ENCODE measurements at places on chromosomes 16 and 17.

DNA sequence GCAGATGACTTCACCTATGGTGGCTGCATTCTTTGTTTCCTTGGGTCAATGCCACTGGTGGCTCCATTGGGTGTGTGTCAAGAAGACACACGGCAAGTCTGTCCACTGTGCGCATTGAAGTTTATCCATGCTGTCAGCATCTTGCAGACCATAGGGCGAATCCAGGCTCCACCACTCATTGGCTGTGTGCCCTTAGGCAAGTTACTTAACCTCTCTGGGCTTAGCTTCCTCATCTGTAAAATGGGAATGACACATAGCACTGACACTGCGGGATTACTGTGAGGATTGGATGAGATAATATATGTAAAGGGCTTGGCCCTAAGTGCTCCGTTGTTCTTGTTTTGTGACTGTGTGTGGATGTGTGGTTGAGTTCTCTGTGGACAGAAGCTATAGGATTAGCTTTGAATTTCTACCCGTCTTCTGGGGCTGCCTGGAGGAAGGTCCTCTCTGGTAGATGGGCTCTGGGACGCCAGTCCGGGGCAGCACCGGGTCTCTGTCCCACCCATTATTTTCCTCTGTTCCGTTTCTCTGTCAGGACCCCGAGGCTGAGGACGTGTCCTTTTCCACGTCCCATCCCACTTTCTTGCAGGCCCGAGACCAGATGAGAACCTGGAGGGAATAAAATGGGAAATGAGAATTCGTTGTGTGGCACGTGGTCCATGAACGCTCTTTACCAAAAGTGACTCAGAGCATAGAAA lies 178.4 kb downstream of the IRF8 start:
- DNase-seq, result no peak

DNA sequence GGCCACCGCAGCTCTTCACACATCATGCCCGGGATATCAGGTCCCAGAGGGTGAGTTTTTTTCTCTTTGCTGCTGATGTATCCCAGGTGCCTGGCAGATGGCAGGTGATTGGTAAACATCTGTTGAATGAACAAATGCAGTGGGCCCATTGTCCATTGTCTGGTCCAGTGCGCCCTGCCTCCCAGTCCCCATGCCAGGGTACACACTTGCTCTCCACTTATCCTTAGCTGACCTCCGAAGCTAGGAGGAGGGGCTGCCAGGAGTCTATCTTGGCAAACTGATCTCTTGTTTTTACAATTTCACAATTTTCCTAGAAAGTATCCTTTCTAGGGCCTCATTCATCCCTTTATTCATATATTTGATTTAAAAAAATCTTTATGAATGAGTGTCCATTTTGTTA lies 196.0 kb downstream of the RAB11FIP4 start:
- DNase-seq, result no peak

DNA sequence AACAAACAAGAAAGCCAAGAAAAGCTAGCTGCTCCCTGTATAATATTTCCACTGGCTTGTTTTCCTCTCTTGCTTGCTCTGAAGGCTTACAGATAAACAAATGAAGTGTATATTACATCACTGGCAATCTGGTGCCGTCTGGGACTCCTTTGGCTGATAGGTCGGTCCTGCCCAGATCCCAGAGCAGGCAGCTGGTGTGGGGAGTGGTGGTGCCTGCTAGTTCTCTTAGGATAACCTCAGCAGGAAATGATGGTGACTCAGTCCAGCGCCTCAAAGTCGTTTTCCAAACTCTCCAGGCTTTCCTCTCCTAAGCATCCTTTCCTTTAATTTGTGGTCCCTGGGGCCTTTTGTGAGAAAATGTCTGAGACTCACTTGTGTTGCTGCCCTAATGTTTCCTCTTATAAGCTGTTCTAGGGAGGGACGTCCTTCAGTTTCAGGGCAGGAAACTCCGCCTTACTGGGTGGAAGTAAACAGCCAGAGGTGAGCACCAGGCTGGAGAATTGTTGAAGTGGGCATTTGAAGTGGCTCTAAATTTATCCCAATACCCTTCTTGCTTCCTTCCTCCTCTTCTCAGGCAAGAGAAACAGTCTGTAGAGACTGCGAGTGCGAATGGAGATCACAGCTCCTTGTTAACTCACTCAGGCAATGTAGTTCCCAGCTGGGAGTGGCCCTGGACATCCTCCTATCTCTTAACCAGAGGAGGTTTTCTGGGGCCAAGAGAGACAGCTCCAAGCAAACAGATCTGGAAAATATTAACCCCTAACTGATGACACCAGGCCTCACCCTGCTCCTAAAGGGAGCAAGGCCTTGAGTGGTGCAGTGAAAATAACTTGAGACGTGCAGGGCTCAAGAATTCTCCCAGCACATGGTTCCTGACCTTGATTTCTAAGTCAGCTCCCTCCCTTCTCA lies 34.9 kb downstream of the CD300LF start:
- DNase-seq, result no peak

- DNase-seq, result no peak
These were observed 40.6 kb downstream of the GOSR1 start for GRCh38 chr17:30517786-30518185.

DNA sequence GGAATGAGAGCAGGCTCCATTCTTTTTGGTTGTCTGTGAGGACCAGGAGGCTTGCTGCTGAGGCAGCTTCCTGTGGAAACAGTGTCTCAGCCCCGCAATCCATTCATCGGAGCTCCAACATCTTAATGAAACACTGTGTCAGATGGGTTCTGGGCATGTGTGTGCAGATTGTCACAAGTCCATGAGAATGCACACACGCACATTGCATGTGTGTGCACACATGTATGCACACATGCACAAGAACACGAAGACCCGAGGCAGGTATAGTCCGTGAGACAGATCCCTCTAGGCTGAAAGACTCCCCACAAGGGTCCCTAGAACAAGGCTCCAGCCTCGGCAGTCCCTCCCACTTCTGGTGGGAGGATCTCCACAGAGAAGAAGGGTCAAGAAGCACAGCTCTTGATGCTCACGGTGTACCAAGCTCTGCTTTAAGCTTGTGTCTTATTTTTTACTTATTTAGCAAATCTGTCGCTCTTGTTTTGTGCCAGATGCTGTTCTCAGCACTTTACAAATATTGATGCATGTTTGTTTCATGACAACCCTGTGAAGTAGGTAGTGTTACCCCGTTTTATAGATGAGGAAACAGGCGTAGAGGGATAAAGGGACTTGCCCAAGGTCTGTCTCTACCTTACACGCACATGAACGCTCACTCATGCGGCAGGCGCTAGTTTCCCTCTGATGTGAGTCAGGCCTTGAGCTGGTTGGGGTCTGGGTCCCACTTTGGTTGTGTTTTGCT lies 213.1 kb downstream of the SEC14L1 start:
- no peak for DNase-seq

DNA sequence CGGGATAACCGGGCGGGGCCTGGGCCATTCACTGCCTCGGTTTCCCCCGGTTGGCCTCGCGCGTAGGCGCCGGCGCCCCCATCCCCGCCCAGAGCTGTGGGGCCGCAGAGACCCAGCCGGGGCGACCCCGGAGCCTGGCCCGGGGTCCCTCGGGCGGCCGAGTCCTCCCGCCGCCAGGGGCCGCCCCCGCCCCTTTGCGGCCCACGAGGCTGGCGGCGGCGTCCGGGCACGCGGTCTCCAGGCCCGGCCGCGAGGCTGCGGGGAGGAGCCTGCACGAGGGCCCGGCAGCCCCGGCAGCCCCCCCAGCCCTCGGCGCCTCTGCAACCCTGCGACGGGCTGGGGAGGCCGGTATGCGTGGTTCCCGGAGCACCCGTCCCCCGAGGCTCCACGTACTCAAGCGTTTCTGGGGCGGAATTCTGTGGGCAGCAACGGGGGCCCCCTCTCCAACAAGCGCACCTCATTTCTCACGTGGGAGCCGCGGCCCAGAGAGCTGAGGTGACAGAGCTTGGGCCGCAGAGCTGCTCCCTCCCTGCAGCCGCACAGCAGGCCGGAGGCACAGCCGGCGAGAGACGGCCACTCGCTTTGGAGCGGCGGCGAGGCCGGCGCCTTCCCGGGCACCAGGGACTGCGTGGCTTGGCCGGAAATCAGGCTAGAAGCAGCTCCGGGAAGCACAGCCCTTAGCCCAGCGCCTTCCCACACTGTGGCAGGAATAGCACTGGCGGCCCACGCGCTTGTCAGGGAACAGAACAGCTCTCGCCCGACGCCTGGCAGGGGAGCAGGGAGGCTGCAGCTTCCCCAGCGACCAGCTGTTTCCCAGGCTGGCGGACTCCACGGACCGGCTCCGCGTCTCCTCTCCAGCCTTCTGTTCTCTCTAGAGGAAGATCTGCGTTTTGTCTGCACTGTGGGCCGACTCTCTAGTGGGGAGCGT lies 867 bp upstream of the LIMD2 start:
- DNase-seq, result peak; percentile 20

GRCh38 chr17:38465391-38466345 lies 37.4 kb downstream of the ARHGAP23 start:
- no peak for DNase-seq

GRCh38 chr17:81454473-81454872 lies 58.1 kb downstream of the ACTG1 start:
- DNase-seq, result no peak

DNA sequence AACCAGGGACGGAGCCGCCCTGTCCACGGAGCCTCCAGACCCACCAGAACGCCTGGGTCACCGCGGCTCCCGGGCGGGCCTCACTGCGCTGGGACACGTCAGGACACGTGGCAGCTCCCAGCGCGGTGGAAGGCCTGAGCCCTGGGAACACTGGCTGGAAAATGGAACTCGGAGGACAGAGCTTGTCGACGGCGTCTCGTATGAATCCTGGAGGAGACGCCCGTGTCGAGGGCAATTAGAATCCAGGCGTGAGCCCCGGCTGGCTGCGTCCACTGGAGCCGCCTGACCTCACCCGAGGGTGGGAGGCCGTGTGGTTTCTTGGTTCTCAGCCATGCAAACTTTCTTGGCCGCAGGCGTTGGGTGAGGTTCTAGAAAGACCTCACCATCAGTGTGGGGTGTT lies 173.9 kb downstream of the LAT start:
- DNase-seq, result no peak

GRCh38 chr16:67734731-67735201 lies 15.7 kb upstream of the GFOD2 start:
- DNase-seq, result no peak

- DNase-seq, result no peak
These were observed 2.3 kb downstream of the GAS2L2 start for GRCh38 chr17:35750526-35751395.

DNA sequence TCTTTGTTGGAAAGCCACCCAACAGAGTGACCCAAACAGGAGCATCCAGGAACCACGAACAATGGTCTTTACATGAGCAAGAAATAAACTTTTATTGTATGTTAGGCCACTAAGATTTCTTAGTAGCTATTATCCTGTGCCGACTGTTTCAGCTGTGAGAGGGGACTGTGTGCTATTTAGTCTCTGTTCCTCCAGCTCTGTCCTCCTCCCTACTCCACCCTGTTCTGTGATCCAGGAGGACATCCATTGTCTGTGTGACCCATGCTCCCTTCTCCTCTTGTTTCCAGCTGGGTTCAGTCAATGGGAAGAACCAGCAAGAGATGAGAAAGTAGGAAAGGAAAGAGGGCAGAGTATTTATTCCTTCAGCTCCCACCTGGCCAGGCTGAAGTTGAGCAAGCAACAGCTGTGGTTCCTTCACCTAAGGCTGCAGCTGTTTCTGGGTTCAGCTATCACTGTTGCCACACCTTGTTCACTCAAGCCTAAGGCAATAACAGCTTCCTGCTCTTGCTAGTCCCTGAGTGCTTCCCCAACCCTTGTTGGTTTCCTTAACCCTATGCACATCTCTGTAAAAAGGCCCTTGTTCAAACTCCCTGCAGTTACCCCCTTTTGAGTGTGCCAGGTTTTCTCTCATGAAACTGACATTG lies 14.9 kb upstream of the B4GALNT2 start:
- no peak for DNase-seq

DNA sequence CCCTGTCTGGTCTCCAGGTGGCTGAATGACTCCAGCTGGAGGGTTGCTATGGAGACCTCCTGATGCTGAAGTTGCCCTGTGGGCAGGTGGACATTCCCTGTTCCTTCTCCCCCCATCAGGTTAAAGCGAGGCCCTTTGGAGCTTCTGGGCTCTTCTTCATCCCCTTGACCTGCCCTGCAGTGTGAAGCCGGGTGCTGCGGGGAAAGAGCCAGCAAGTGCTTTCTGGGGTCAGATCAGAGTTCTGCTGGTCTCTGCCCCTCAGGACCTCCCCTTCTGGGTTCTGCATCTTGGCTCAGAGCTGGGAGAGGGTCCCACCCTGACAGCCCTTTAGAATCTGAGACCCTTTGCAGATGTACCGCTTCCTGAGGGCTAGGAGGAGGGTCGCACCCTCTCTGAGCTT lies 25.1 kb downstream of the NKD1 start:
- no peak for DNase-seq

- DNase-seq, result no peak
These were observed 2.5 kb upstream of the PRR35 start for GRCh38 chr16:557463-558297.

DNA sequence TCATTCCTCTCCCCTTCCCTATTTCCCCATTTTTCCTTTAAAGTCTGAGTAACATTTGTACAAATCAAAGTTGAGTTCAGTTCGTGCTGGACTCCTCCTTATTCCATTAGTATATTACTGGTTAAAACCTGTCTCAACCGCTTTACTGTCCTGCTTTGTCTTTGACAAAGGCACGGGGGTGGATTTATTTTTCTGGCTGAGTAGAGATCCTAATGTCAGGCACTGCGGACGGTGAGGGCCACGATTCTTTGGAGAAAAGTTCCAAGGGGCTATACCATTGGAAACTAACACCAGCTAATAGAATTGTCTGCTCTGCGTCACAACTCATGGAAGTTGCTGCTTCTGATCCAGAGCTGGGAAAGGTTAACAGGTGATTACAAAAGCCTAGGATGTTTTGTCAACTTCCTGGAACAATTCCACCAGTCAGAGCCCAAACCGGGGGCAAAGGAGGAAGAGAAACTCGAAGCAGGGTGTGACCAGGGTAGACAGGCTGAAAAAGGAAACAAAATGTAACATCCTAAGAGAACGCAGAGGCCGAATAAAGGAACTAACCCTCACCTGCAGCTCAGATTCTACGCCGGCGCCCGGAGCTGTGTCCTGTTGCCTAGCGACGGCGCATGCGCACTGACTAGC lies 12.4 kb downstream of the TAT start:
- DNase-seq, result no peak

DNA sequence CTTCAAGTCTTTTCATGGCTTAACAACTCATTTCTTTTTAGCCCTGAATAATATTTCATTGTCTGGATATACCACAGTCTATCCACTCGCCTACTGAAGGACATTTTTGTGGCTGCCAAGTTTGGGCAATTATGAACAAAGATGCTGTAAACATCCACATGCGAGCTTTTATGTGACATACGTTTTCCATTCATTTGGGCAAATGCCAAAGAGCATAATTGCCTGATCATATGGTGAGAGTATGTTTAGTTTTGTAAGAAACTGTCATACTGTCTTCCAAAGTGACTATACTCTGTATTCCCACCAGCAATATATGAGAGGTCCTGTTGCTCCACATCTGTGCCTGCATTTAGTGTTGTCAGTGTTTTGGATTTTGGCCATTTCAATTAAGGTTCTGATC lies 81.3 kb downstream of the ELAC2 start:
- DNase-seq, result no peak

GRCh38 chr16:75629132-75629531 lies 6.1 kb upstream of the ADAT1 start:
- no peak for DNase-seq

- DNase-seq, result no peak
These were observed 100.2 kb downstream of the WSCD1 start for GRCh38 chr17:6170349-6170748.

Measured in midbrain (tissue), 1 donor.